ENCODE measurements at places on chromosomes 6 and 20.
A peak's percentile ranks its signal among the peaks of the same experiment; 100 is the strongest.

DNA sequence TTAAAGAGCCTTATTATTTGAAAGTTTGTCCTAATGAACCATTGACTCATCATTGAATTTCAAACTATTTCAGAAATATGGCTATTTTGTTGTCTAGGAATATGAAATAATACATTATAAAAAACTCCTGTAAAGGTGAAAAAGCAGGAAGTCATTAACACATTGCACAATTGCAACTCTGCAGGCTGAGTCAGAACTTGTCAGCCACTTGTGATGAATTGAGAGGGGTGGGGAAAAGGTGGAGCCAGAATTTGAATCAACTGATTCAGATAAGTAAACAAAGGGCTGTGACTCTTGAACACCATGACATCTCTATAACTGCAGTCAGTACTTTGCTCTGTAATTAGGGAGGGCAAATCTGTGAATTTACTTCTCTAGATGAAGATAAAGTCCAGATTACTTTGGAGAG, 6.0 kb downstream of the C6orf141 start:
- no peak for DNase-seq

DNA sequence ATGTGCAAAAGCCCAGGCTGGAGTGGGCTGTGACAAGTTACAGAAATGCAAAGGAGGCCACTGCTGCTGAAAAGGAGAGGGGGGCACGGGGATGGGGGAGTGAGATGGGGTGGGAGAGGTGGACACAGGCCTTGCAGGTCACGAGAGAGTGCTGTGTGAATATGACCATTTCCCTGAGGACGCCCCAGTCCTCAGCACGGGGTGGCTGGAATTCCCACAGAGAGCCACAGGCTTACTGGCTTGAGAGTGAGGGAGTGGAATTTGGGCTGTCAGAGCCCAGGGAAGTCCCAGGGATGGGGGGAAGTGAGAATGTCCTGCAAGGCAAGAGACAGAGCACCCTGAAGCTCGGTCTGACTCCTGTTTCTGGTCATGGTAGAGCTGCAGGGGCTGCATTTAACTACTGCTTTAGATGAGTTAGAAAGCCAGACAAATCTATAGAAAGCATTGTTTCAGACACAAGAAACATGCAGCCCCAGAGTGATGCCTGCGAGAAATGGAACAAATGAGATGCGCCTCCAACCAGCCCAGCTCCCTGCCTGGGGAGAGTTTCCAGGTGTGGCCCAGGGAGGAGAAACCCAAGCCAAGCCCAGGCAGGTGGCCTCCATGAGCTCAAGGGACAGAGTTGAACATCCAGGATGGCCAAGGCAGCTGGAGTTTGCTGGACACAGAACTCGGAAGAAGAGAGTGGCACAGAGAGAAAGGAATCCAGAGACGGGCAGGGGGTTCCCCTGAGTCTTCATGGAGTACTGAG, 30.5 kb downstream of the NPEPL1 start:
- DNase-seq: no peak

GRCh38 chr6:55184782-55185530, 10.6 kb downstream of the HCRTR2 start:
- DNase-seq: no peak

DNA sequence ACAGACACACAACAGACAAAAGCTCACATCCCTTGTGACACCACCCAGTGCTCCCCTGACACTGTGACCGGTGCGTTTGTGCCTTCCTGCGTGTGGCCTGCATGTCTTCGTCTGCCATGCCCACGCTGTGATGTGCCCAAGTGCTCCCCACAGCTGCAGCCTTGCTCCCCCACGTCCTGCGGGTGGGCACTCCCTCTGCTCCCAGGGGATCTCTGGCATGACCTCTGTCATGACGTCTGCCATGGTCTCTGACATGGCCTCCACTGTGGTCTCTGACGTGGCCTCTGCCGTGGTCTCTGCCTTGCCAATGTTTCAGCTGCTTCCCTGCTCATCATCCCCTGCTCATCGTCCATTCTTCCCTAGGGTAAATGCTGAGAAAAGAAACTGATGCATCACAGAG, 200.9 kb downstream of the DLL1 start:
- no peak for DNase-seq

- DNase-seq: no peak
Measured at GRCh38 chr6:156306531-156306930, 470.6 kb upstream of the ARID1B start.

DNA sequence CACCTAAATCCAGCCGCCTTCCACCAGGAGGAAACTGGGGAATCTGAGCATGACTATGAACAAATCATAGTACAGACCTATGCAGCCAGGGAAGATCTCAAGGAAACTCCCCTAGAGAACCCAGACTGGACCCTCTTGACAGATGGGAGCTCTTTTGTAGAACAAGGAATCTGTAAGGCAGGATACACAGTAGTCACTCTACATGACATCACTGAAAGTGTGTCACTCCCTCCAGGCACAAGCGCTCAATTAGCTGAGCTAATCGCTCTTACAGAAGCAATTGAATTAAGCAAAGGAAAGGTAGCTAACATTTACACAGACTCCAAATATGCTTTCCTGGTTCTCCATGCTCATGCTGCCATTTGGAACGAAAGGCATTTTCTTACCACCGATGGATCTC, 36.8 kb downstream of the PLN start:
- no peak for DNase-seq

GRCh38 chr6:53611342-53611741, 54.2 kb downstream of the KLHL31 start:
- DNase-seq: no peak

DNA sequence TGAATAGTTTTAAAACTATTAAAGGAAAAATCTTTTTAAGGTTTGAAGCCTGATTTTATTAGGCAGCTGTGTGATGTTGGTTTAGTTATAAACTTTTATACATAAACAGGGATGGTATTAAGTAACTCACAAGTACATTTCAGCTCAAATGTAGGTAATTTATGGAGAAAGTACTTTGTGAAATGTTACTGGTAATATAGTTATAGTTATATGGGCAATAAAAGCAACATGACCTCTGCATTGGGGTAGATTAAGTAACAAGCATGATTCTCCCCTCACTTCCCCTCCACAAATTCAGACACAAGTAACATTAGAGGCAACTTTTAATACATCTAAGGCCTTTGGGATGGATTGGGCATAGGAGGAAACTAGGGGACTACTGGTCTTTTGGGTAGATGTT, 154.3 kb upstream of the ID4 start:
- DNase-seq: no peak

DNA sequence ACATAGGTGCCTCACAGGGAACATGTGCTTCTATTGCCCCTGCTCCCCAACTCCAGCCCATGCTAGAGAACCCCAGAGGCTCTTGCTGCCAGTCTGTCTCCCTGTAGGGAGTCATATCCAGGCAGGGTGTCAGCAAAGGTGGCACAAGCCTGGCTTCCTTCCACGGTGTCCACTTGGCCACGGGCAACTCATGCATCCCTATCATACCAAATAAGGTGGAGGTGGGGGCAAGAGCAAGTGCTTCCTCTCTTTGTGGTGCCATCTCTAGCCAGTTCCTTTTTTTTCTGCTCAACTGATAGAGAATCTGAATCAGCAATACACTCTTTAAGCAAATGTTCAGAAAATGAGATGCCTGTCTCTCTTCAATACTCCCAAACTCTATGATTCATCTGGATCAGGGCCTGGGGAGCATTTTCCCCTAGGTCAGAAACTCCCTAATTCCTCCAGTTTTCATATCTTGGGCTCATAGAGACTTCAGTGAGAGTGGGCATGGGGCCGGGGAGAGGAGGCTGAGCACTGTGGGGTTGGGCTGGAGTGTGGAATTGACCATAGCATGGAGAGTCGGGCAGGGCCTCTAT, 105.1 kb upstream of the GPR6 start:
- no peak for DNase-seq

- DNase-seq: peak; percentile 49
Measured at GRCh38 chr6:144581812-144582537, 296.8 kb downstream of the UTRN start.

DNA sequence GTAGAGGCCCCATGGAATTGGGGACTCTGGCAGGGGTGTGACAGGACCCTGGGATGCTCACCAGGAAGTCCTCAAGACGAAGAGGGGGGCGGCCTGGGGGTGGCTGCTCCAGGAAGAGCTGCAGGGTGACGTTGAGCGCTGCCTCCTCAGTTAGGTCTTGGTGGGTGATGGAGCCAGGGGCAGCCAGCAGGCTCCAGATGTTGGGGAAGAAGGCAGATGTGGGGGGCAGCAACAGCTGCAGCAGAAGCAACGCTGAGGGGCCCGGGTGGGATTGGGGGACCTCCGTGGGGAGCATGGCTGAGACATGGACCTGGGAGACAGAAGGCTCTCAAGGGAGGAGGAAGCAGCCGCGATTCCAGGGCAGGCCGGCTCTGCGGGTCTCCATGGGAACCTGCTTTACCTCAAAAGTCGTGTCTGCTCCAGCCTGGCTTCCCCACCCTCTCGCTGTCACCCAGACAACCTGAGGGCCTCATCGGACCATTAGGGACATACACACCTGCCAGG, 591 bp downstream of the VWA7 start:
- no peak for DNase-seq

- DNase-seq: no peak
Measured at GRCh38 chr6:87995461-87995860, 52.2 kb upstream of the SPACA1 start.

DNA sequence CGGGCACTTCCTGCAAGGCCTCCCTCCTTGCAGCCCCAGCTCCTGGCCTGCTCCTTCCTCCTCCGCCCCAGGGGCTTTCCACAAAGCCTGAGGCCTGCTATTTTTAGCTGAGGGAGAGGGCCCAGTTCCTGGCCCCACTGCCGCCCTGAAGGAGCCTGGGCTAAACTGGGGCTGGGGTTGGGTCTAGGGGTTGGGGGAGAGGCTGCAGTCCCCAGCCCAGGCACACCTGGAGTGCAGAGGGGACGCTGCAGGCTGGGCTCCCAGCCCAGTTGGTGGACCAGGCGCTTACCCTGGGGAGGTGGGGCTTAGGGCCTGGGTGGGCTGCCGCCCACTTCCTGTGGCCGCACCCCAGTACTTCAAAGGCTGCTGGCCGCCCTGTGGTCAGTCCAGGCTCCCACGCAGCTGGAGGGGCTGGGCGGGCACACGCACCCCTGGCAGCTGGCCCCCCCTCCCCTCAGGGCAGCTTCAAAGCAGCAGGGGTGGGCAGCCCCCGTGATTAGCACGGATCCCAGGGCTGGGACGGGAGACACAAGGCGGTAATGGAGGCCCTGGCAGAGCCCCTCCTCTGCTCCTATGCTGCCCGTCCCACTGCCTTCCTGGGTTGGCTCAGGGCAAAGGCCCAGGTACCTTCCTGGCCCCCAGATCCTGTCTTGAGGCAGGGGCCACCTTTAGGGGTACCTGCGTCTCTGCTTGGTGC, 7.1 kb upstream of the ABHD16B start:
- DNase-seq: peak; percentile 32

- DNase-seq: no peak
Measured at GRCh38 chr6:52519618-52520017, 57.2 kb downstream of the TRAM2 start.

GRCh38 chr20:63765902-63766301, 26.3 kb downstream of the SLC2A4RG start:
- DNase-seq: no peak

DNA sequence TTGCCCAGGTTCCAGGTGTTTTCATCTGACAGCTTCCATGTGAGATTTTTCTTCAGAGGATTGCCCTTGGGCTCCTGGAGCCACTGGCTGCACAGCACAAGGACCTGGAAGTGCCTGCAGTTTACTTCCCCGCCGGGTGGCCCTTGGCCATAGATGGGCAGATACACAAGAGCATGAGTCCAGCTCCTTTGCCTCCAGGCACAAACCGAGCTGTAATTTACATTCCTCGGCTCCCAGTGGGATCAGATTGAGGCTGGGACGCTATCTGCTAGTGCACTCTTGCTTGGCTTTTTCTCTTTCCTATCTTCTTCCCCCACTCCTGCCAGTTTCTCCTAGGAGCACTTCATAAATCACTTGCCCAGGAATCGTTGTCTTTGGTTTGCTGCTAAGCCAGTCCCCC, 85.4 kb upstream of the RALY start:
- DNase-seq: no peak

DNA sequence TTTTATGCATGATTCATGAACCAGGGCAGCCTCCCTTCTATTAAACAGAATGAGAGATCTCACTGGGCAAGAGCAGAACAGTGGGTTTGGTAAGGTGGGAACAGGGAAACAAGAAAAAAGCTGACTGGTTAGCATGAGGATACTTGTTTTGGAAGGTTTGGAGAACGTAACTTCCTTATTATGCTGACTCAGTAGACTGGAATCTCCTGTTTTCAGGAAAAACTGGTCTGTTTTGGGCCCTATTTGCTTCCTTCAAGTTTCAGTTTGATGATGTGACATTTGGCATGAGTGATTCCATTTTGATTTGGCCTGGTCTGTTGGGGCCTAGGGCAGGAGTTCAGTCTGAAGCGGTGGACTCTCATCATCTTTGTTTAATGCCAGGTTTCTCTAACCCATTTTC, 172.0 kb downstream of the MYLK4 start:
- DNase-seq: no peak

GRCh38 chr6:27812078-27812804, 100.0 kb downstream of the OR2B2 start:
- DNase-seq: no peak

- DNase-seq: no peak
Measured at GRCh38 chr6:146891615-146892265, 293.0 kb downstream of the ADGB start.

DNA sequence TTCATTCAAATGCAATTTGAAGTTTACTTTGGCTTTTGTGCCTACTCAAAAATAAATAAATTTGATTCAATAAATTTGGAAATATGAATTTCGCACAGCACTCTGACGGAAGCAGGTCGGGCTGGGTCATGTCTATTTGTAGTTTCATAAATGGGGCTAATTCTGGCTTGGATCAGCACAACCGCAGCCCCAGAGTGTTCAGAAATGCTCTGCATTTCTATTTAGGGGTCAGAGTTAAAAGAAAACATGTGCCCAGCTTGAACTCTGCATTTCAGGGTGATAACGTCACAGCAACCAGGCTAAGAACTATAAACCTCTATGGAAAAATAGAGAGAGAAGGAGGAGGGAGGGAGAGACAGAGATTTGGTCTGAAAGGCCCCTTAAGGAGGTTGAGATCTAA, 480.9 kb upstream of the NOX3 start:
- DNase-seq: no peak

- no peak for DNase-seq
Measured at GRCh38 chr6:15516923-15517560, 145.8 kb downstream of the DTNBP1 start.

DNA sequence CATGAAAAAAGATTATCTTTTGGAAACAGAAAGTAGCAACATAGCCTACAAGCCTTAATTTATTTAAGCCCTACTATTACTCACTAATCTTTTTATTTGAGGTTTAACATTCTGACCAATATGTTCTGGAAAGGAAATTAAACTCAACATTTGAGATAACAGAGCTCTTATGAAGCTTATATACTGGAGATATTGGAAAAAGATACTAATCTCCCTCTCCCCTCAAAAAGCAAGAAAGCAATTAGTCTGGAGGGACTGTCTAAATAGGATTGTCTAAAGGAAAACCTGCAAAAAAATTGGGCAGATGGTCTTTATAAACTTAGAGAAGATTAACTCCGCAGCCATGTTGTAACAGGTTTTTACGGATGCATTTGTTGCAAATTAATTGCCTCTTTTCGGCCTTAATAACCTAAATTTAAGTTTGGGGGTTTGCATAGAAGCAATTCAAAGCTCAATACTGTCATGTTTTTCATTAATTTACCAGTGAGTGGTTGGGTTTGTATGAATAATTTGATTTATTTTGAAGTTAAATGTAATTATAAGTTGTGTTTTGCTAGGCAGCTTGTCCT, 79.1 kb downstream of the SHLD1 start:
- DNase-seq: no peak
